ENCODE measurements at places on chromosomes 11 and 22.
A peak's percentile ranks its signal among the peaks of the same experiment; 100 is the strongest.

- no peak for DNase-seq
Measured at GRCh38 chr22:27192135-27192829, 534.9 kb downstream of the MIAT start.

- DNase-seq: no peak
Measured at GRCh38 chr11:111918390-111919256, at the start of gene C11orf52. Gene C11orf52, plus strand, starts transcription at chr11:111918913. Its CDS starts 60 bp downstream, at chr11:111918973.

GRCh38 chr11:27187075-27187847, 146.6 kb downstream of the BBOX1 start:
- DNase-seq: no peak

DNA sequence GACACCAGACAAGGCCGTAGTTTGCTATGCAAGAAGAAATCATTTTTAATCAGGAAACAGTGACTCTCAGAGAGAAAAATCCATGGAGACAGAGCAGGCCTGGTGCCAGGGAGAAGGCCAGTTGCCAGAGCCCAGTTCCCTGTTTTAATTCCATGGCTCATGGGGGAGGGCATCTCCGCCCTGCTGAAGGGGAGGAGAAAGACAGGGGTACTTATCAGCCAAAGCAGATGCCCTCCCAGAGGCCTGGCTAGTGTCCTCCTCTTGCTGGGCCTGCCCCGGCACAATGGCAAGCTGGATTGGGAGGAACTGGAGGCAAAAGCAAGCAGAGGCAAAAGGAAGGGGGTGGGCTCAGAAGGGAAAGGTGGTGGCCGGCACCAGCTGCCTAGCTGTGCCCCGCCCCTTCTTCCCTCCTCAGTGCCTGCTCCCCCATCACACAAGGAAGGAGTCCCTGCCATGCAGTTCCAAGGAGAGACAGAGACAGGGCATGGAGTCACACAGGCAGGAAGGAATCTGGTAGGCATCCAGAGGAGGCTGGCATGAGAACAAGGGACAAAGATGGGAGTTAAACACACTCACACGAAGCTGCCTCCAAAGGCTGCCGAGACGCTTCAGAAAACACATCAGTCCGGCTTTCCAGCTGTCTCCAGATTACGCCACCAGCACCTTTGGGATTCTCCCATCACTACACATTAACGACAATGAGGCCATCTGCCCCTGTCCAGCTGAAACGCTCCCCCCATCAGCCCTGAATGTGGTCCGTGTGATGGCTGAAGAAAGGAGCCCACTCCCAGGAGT, 591.8 kb downstream of the BUD13 start:
- no peak for DNase-seq

GRCh38 chr11:30322191-30322590, 713 bp upstream of the ARL14EP start:
- DNase-seq: no peak

DNA sequence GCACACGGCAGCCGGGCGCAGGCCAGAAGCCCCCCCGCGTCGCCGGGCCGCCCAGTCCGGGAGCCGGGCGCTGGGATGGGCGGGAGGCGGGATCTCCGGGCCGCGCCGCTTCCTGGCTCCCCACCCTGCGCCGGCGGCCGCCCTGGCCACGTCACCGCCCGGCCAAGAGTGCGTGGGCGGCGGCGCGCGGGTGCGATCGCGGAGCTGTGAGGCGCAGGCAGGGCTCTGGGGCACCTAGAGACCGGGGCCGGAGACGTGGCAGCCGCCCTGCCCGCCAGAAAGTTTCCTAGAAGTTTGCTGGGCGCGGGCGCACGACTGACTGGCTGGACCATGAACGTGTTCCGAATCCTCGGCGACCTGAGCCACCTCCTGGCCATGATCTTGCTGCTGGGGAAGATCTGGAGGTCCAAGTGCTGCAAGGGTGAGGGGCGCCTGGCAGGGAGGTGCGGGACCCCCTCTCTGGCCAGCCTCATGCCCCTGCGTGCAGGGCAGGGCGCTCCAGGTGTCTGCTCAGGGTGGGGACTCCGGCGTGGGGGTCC, at the start of gene KDELR3:
Gene KDELR3, plus strand, starts transcription at position 193 of the 539 bp plus-strand sequence. Its CDS starts 138 bp downstream, at position 331.
- peak; percentile 35 for DNase-seq

GRCh38 chr11:132691848-132692550, 840.3 kb downstream of the OPCML start:
- no peak for DNase-seq

DNA sequence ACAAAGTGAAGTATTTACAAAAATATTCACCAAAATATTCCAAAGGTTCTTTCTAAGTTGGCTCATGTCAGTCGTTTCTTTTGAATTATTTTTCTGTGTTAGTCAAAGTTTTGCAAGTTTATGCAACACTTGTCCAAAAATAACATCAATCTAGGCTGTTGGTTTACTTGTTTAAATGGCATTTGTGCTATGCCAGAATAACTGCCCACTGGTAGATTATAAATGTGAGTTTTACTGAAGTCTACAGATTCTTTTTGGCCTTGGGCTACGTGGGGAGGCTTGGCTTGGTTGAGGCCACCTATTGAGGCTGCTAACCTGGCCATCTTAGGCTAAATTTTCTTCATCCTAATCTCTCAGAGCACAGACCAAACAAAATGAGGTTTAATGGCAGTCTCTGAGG, 1091.9 kb upstream of the RAG2 start:
- DNase-seq: no peak

- DNase-seq: peak; percentile 58
Measured at GRCh38 chr22:30802202-30803166, 107.8 kb downstream of the OSBP2 start.

DNA sequence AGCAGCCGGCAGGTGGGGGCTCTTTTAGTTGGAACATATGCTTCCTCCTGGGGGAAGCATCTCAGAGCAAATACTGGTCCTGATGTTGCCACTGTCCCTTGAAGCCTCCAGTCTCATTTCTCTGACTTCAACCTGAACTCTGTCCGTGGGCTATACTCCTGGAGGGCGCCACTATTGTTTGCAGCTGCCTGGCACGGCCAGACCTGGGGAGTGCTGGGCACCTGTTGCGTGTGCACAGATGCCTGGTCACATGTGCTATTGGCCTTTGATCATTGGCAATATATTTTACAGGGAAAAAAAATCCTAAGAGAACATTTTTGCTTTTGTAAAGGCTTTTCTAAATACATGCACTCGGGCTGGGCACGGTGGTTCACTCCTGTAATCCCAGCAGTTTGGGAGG, 18.2 kb downstream of the LHFPL7 start:
- no peak for DNase-seq

DNA sequence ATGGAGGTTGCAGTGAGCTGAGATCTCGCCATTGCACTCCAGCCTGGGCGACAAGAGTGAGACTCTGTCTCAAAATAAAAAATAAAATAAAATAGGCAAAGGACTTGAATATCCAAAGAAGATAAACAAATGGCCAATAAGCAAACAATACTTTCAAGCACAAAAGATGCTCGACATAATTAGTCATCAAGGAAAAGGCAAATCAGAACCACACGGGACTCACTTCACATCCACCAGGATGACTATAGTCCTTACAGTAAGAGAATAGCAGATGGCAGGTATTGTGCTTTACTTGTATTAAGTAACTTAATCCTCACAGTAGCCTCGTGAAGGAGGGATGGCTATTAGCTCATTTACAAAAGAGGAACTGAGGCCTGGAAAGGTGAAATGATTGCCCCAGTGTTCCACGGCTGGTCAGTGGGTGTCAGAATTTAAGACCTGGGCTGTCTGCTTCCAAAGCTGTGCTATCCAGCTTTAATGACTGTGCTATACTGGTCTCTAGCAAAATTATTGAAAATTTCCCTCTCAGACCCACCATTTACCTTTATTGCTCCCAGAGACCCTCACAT, 40.2 kb upstream of the RBFOX2 start:
- DNase-seq: no peak

- DNase-seq: no peak
Measured at GRCh38 chr11:10762185-10762584, 11.1 kb downstream of the CTR9 start.

DNA sequence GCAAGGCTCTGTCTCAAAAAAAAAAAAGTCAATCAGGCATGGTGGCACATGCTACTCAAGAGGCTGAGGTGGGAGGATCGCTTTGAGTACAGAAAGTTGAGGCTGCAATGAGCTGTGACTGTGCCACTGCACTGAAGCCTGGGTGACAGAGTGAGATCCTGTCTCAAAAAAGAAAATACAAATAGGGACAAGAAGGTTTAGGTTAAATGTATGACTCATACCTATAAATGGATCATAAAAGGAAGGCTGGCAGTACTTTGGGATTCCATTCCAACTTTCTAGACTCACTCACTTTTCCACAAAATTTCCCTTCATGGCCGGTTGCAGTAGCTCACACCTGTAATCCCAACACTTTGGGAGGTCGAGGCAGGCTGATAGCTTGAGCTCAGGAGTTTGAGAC, 25.6 kb upstream of the OSBP start:
- no peak for DNase-seq

- no peak for DNase-seq
Measured at GRCh38 chr11:27807596-27807995, 107.3 kb upstream of the BDNF start.

DNA sequence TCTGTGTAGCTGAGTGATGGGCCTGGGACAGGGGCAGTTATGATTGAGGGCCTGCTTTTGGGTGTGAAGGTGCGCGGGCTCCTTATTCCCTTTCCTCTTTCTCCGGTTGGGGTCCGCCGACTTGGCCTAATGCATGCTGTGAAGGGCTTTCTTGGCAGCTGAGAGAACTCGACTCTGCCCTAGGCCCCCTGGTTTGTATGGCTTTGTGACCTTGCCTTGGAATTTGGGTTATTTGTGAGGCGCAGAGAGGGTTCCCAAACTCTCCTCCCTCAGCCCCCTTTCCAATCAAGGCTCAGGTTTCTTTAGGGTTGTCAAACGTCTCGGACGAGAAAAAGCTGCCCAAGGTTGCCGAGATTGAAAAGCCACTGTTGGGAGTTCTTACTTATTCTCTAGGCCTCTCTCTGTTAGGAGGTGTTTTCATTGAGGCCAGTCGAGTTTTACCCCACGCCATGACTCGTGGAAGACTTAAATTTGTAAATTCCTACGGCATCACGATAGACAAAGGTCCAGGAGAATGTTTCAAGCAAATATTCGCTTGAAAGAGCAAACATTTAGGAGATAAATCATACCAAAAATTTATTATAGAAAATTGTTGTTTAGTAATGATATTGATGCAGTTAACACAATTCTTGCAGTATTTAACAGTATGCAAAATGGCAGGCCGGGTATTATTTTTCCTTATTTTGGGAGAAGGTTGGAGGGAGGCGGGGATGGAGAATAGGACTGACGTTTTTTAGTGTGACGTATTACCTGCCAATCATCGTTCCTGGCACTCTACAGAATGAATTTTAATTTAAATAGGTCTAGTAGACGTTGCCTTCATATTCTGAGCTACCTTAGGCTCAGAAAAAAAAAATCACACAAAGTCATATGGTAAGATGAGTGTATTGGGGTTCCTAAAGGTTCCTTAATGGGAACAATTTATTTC, 689 bp downstream of the PDHX start:
- no peak for DNase-seq

DNA sequence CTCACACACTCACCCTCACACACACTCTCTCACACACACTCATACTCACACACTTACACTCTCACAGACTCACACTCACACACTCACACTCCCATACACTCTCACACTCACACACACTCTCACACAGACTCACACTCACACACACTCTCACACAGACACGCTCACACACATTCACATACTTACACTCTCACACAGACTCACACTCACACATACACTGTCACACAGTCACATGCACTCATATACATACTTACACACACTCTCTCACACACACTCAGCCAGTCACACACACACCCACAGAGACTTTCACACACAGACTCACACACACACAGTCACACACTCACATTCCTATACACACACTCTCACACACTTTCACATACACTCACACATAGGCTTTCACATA, 1478.8 kb downstream of the BRD1 start:
- no peak for DNase-seq

DNA sequence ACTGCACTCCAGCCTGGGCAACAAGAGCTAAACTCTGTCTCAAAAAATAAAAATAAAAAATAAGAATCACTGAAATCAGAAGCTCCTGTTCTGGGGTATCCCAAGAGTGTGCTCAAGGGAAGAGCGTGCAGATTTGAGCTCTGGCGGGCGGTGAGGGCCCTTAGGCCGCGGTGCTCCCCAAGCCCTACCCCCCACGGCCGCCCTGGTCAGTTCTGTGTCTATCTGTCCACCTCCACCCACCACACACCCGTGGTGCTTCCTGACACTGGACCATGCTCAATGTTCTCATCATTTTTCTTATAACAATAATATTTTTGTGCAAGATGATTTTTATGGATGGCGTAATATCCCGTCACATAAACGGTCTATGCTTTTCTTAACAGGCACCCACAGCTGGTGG, 71.1 kb downstream of the RTL6 start:
- DNase-seq: no peak

- peak; percentile 73 for DNase-seq
Measured at GRCh38 chr22:22710719-22711531, 66.5 kb downstream of the GGTLC2 start.

GRCh38 chr11:62600367-62601121, 1.1 kb downstream of the MTA2 start:
- no peak for DNase-seq

GRCh38 chr11:12489246-12489772, 111.9 kb downstream of the PARVA start:
- no peak for DNase-seq

DNA sequence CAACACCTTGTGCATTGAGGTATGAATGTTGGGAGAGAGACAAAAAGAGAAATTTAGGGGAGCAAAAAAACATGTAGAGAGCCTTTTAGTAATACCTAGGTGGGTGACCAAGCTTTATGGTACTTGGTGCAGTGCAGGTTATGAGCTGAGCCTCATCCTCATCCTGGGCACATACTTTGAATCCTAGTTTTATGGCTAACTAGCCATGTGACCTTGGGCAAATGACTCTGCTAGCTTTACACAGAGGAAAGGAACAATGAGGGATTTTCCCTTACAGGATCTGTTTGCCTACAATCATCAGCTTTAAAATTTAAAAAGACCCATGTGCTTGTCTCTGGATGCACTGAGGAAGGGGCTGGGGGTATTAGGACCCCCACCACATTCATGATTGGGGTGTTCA, 187.8 kb upstream of the ISX start:
- no peak for DNase-seq

- no peak for DNase-seq
Measured at GRCh38 chr11:3126207-3126865, 38.8 kb downstream of the OSBPL5 start.

- no peak for DNase-seq
Measured at GRCh38 chr11:119580751-119581150, 148.2 kb downstream of the NECTIN1 start.

DNA sequence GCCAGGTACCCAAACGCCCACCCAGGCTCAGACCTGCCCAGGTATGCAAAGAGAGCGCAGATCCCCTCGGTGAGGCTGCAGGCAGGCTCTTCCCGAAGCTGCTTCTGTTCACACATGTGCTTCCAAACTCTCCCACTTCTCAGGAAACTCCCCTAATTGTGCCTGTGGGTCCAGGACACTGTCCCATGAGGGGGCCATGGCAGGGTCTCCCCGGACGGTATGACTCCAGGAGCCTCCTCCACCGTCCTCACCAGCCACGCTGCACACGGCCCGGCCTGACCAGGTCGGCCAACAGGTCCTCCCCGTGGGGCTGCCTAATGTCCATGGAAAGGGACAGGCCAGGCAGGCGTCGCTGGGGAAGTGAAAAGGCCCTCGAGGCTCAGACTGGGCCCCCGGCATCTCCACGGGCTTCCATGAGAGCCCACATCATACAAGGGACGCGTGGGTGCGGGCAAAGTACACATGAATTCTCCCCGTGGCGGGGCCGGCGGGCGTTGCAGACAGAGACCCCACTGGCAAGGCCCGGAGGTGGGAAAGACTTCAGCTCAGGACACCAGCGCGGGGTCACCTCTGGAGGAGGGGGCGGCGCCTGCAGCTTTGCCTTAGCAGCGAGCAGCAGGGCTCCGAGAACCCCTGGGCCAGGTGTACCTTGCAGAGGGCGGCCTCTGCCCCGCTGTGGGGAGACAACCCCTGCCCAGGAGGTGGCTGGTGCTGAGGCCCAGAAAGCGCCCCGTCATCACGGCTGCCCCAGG, 526.1 kb downstream of the BRD1 start:
- DNase-seq: no peak
